ENCODE measurements at places on chromosomes 1 and 21.

- no peak for DNase-seq
Observed at GRCh38 chr1:230067419-230067870, 407 bp downstream of the GALNT2 start.

- DNase-seq, result no peak
Observed at GRCh38 chr1:90007979-90008404, 13.1 kb downstream of the ZNF326 start.

DNA sequence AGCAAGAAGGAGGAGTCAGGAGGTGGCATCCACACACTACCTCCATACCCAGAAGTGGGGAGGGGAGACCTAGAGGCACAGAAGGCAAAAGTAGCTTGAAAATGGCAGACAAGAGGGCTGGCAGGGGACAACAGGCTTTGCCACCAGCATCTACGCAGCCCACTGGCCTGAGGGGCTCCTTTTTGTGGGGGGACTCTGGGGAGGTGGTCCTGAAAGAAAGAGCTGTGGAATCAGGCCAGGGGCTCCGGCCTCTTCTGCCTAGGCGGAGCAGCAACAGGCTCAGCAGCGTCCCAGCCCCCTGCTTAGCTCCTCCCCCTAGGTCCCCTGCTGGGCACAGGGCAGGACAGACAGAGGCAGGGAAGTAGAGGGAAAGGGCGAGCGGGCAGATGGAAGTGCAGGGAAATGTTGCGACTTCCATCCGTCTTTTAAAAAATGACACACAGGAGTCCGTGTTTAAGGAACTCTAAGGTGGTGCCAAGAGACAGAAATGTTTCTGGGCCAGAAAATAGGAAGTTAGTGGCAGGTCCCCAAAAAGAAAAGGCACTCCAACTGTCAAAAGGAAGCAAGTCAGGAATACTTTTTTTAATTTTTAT, 10.0 kb upstream of the LEFTY2 start:
- DNase-seq, result no peak

- no peak for DNase-seq
Observed at GRCh38 chr1:14117700-14118099, 417.7 kb downstream of the PRDM2 start.

DNA sequence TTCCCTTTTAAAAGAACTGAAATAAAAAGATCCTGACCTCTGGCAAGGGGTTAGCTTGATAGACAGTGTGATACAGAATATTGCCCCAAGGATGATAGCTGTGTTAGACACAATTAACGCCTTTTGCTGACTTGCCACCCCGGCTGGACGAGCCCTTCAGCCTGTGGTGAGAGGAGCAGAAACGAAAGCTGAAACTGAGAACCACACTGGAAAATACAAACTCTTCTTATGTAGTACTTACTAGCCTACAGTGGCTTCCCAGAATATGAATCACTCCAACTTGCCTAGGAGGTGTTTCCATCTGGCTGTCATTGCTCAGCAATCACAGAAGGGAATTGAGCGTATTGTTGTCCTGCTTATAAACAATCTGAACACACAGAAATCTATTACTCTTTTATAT, 22.9 kb downstream of the SAMSN1 start:
- DNase-seq, result no peak

- no peak for DNase-seq
Observed at GRCh38 chr21:42302794-42303193, 12.4 kb downstream of the TFF3 start.
